ENCODE measurements at places on chromosomes 5 and 9.

- no peak for DNase-seq
These were observed 89.4 kb downstream of the MACROH2A1 start for GRCh38 chr5:135309391-135310327.

DNA sequence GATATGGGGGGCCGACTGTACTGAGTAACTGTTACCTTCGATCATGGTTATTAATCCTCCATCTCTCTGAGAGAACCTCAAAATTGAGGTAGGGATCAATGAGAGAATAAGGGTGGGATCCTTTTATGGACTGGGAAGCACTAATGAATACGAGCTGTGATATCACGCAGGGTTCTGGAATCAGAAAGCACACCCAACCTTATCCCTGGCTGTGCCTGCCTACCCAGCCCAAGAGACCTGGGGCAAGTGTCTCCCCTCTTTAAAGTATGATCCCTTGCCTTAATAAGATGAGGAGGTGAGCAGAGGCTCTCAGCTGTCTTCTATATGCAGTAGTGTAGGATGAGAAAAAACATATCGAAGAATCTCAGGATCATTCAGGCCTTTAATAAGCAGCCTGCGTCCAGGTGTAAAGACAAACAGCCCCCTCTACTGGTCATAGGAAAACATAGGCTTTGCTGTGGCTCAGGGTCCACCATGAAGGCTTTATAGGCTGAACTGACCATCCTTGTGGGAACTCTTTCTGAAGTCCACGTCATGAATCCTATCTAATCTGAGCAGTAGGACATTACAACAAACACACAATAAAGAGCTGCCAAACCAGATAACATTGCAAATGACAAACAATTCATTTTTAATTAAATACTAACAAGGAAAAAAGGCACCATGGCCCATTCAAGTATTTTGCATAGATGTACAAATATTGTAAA lies 16.8 kb downstream of the NIPAL4 start:
- peak; percentile 22 for DNase-seq

- DNase-seq, result no peak
These were observed 163.1 kb downstream of the ESM1 start for GRCh38 chr5:54822324-54822687.

DNA sequence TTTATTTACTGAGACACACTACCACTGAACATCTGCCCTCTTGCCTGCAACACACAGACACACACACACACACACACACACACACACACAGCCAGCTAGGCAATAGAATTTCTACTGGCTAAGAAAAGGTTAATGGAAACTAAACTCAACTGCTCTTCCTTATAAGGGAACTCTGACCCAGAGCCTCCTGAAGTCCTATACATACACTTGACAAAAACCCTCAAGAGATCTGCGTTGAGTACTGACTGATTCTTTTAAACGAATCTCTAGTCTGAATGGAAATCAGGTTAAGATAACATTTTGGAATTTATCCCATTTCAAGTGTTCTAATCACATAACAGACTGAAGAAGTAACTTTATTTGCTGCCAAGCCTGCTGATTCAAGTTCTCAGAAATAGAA lies 25.9 kb upstream of the TRPM3 start:
- DNase-seq, result no peak

- DNase-seq, result no peak
These were observed 621 bp downstream of the FYB1 start for GRCh38 chr5:39218482-39219402.

GRCh38 chr5:120769312-120769872 lies 305.3 kb downstream of the PRR16 start:
- no peak for DNase-seq

DNA sequence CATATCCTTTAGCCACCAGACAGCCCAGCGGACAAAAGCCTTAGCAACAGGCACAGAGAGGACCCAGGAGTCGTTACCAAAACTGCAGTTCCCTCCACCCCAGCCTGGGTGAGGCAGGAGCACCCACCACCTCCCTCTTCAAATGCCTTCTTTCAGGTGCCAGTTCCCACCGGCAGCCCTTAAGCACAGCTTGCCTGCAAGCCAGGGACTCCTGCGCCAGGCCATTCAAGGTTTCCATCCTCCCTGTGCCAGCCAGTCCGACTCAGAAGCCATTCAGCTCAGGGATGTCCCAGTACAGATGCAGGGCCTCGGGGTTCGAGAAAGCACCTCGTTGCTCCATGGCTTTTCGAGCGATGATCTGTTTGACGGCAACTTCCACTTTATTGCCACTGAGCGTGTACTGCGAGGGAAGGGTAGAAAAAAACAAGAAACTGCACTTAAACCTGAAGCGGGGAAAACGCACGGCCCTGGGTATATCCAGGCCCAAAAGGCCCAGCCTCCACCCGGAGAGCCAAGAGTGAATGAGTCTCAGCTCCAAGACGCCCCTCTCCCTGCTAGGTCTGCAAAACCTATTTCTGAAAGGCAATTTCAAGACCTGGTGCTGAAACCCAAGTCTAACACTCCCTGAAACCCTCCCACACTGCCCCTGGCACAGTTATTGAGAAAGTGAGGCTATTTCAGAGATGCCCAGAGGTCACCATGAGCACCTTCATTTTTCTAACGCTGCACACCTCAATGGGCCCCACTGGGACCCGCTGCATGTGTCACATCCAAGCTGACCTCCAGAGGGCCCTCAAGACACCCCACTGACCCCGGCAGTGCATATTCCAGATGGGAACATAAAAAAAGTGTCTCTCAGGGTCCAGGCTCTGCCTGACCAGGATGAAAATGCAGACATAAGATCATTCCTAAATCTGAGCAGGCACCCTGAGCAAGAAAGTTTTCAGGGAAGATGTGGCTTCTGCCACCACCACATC lies 36.8 kb upstream of the ZNF354A start:
- DNase-seq, result no peak

- no peak for DNase-seq
These were observed 3.1 kb upstream of the FCHSD1 start for GRCh38 chr5:141654298-141654697.

GRCh38 chr5:36145311-36145710 lies 6.4 kb downstream of the LMBRD2 start:
- no peak for DNase-seq

- no peak for DNase-seq
These were observed 383.0 kb downstream of the DIRAS2 start for GRCh38 chr9:90259311-90260246.

DNA sequence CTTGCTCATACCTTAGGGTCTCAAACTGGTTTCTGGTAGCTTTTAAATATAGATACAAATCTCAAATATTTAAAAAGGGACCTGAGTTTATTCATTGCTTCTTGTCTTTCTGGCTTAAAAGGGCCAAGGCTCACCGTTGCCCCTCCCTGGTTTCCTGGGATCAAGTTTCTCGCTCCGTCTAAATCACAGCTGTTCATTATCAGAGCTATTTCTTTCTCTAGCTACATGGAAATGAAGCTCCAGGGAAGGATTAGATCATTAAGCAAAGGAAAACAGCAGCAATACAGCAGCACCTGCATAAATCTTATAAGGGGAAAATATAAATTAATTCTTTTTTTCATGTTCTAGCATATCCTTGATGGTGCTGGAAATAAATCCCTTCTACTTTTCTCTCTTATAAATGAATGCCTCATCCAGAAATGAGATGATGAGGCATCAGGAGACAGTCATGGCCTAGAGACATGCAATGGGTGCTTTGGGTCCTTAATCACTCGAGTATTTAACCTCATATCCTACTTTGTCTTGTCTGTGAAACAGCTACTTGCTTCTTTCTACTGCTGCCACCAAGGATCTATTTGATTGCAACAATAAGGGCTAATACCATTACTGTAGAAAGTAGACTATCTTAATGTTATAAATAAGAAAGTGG lies 320.1 kb downstream of the TRPM3 start:
- no peak for DNase-seq

GRCh38 chr9:112446526-112446925 lies 40.1 kb upstream of the KIAA1958 start:
- DNase-seq, result no peak

DNA sequence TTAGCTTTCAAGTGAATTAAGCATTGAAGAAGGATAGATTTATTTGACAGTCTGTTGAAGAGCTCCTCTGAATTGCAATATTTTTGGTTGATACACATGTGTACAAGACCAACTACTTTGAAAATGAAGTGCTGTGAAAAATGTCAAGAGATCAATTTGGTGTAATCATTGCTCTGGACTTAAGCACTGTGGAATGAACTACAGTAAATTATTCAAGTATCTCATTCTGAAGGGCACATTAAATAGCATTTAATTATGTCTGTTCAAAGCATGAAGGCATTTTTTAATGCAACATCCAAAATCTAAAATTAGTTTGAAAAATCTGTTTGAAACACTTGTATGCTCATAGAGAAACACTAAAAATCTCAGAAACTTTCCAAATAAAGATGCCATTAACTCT lies 107.5 kb downstream of the CDH18 start:
- DNase-seq, result no peak

- DNase-seq, result no peak
These were observed 210.9 kb downstream of the C9orf152 start for GRCh38 chr9:109996936-109997580.

- DNase-seq, result no peak
These were observed 653.1 kb upstream of the KLF4 start for GRCh38 chr9:108142504-108143201.

DNA sequence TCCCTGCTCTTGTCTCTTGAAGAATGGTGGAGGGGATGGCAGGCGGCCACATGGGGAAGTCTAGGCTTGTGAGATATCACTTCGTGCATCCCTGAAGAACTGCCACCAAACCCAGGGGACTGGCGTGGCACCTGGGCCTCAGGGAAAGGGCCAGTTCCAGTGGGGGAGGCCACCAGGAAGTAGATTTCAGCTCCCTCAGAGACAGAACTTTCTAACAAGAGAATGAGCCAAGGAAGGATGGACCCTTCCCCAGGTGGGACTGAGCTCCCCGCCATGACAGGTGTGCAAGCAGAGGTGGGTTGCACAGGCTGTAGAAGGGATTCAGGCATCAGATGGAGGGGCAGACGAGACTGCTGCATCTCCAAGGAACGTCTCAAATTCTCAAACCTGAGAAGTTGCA lies 193.9 kb downstream of the GABBR2 start:
- DNase-seq, result no peak

DNA sequence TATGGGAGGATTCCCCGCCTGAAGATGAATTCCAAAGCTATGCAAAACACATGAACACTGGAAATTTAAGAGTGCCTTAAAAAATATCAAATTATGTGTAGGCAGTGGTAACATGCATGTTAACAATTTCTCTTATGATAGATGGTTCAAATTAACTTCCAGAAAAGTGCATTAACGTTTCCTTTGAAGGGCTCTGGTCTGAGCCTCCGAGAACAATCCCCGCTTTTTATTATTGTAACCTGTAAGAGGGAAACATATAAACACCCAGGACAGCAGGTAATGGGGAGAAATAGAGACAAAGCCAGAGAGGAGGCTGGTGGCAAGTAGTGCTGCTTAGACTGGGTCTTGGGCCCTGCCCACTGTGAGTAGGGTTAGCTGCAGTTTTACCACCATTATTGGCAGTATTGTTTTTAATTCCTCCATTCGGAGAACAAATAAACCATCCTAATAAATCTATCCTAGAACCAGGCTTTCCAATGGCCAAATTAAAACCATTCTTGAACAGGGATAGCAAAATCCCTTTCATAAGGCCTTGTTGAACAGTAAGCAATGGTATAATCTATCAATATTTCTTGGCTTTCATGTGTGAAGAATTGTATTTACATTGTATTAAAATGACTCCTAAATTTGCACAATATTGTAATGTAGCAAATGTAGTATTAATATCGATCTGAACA lies 6.3 kb downstream of the NR2F1 start:
- no peak for DNase-seq

GRCh38 chr9:35840881-35841644 lies 12.0 kb downstream of the TMEM8B start:
- no peak for DNase-seq

GRCh38 chr5:75482482-75482881 lies 28.9 kb downstream of the CERT1 start:
- no peak for DNase-seq

DNA sequence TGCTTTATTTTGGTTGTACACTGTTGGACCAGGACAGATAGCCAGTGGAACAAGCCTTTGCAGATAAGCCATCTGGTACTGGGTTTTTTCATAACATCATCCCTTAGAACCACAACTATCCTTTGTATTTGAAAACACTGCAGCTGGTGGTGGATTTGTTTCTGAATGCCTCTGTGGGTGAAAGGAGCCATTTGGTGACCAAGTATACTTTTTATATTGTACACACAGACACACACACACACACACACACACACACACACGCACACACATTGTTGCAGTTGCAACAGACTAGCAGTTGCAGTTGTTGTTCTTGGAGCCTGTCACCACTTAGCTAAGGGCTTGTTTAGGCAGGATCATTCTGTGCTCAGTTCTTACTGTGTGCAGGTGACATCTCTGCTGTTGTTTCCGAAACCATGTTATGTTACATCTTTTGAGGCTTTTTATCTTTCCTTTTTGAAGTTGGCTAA lies 22.9 kb upstream of the CAVIN4 start:
- DNase-seq, result no peak

DNA sequence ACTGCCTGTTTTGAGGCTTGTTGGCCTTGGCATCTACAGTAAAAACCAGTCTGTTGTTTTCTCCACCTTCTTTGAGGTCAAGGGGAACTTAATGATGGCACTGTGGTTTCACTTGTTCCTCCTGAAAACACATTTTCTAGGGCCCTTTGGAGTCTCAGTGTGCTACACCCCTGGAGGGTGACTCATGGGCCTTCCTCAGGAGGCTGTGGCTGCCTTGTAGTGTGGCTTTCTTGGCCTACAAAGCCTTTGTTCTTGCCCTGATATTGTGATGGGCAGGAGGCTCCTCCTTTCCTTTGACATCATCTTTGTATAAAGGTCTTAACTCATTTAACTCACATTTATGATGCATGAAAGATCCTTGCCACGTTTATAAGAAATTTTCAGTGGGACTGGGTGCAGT lies 56.3 kb upstream of the GPBP1 start:
- peak; percentile 47 for DNase-seq

DNA sequence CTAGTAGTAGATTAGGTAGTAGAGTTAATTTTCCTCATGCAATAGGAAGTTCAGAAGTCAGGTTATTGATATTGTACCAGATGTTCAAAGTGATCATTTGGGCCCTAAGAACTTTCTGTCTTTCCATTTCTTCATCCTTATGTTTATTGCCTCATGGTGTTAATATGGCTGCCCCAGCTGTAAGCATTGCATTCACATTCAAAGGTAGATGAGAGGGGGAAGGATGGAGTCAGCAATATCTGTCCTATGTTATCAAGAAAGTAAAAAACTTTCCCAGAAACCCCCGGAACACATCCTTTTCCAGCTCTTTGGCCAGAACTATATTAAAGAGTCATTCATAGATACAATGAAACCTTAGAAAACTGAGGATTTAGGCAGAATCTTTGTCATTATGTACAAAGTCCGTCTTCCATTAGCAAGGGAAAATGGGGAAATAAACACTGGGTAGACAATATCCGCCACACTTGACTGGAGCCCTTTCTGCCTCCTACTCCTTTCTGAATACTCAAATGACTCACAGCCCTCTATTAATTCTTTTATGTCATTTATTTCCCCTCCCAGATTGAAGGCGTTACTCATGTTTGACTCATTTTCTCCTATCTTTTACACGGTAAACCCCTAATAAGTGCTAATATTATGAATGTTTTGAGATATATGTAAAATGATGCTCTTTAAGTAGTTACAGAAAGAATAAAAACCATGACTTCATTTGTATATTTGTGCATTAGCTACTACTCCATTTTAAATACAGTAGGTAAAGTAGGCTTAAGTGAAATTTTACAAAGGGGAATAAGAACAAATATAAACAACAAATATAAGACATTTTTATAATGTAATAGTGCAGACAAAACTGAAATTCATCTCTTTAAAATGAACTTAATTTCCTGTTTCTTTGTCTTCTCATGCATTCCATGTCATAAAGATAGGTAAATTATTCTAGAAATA lies 127.6 kb downstream of the SLF1 start:
- DNase-seq, result no peak
